ENCODE measurements at places on chromosomes 16 and 17. TPM values are rescaled to one million over a fixed set of nuclear protein-coding genes. Genes with fewer than 3 reads are reported as not detected.
A peak's percentile ranks its signal among the peaks of the same experiment; 100 is the strongest.

Gene GJD3
- total RNA-seq, result not detected

Gene USP43
- 0.22 TPM for total RNA-seq

Gene RETREG3
- 88.2 TPM for total RNA-seq

DNA sequence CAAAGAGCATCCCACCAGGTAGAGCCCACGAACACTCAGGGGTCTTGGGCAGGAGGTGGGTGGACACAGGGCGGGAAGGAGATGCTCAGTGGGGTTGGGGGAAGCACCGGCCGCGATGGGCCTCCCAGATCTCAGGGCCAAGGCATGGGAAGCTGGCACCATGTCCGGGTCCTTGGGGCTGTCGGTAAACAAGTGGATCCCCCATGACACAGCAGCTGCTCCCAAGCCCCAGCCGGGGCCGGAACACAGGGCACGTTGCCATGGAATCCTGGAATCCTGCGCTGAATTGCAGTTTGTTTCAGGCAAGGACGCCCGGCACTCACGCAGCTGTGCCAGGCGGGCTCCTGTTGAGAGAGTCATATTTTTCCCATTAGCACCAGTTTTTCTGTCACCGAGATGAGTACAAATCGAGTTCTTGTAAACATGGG, 23.0 kb upstream of the CHMP6 start:
- peak; percentile 11 for DNase-seq
- peaks cover 2% of the 10 kb centered on the region for H3K4me1 ChIP-seq
- H3K36me3 ChIP-seq, result no peaks in the 10 kb centered on the region
- no peak overlapping the region for H3K27ac ChIP-seq
